NCI-H446 treated with DMSO at 0.1 percent for 48 hours (cell line): ENCODE measurements at places on chromosomes 2 and 18.

DNA sequence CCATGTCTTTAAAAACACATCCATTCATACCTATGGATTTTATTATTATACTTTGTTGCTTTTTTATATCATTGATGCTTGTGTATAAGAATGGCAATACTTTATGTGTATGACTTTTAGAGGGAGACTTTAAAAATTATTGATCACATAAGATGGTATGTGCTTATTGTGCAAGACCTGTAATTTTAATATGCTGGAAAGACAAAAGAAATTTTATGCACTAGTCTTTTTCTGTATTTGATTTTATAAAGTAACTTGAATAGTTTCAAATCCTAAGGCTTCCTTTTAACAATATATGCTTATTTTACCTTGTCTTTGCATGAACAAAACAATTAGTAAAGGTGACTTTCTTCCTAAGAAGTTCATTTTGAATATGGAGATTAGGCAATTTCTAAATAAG, 226.4 kb downstream of the PARD3B start:
- no peak for DNase-seq

DNA sequence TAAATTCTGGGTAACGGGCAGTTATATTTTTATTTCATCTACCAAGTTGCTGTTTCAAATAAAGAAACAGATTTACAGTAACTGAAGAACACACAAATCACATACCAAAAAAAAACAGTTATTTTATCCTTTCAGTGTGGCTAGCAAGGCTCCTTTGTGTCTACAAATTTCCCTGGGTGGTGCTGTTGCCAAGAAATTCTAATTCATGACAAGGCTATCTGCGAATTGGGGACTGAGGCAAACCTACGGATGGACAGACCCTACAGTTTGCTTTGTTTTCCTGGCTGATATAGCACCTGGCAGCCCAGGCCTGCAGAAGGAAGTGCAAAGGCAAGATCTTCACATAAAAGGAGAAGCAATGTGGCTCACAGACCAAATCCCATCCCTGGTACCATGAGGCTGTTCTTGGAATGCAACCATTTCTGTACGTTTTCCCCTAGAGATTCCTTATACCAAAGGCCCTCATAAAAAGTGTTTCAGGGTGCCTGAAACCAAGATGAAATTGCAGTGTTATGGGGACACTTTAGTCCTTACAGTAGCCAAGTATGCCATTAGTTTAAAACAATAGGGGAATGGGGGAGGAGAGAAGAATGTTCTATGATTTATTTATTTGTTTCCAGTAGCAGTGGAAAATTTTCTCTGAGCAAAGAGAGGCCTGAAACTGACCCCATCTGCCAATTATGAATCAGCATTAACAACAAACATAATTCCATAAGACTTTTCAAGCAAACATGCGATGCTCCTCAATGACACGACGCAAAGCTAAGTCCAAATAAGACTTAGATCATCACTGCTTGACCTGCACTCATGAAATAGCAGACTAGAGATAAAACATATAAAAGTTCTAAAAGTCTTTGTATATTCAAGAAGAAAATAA, 4.3 kb downstream of the KLF7 start:
- peak; percentile 33 for DNase-seq

DNA sequence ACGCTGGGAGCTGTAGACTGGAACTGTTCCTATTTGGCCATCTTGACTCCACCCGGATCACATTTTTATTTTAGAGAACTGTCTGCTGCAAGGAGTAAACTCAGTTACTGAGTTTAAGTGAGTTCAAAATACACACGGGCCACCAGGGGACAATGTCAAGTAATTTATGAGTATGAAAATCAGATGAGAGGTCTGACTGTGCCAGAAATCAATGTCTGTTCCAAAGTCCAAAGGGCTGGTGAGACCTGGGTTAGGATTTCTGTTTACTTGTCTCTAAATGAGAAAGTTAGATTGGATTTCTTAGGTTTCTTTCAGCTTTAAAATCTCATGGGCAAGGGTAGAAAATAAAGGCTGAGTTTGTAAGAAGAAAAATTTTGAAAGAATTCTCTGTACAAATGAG, 465.8 kb upstream of the MEIS1 start:
- DNase-seq = no peak

DNA sequence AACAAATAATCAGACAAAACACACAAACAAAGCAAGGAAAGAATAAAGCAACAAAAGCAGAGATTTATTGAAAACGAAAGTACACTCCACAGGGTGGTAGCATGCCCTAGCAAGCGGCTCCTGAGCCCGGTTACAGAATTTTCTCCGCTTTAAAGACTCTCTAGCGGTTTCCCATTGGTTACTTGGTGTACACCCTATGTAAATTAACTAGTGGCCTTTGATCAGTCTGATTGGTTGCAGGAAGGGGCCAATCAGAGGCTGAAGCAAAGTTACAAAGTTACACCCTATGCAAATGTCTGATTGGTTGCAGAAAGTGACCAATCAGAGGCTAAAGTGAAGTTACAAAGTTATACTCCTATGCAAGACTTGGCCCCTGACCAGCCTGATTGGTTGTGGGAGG, 242.9 kb downstream of the LDLRAD4 start:
- DNase-seq = no peak

GRCh38 chr2:174846218-174846617, 81.9 kb upstream of the CHRNA1 start:
- DNase-seq = no peak

- no peak for DNase-seq
These were observed 121.0 kb upstream of the SLC39A10 start for GRCh38 chr2:195535911-195536522.

- no peak for DNase-seq
These were observed 12.6 kb downstream of the DNER start for GRCh38 chr2:229701716-229702115.

DNA sequence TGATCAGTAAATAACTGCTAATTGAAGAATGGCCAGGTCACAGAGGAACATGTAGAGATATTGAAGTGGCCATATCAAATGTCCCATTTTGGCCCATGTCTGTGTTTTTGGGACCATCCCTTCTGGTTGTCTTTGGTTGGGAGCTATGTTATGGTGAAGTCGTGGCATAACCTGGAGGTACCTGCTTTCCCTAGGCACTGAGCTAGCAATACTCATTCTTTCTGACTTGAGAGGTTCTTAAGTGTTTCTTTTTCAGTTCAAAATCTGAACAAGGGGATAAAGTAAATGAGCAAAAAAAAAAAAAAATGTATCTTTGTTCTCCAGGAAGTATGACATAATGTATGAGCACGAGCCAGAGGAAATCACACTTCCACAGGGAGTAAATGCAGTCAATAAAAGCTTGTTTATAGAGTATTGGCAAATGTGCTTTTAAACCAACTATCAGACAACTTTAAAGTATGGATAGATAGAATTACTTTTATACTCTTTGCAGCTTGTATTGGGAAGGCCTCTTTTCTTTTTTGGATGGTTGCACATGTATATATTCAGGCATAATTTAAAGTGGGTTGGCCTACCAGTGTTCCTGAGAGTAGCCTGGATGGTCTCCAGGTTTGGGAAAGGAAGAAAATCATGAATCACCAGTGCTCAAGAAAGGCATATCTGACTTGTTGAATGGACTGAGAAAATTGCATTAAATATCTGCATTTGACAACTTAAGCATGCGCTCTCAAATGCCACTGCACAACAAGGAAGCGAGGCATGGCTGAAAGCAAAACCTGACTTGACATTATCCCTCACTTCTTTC, 125.0 kb downstream of the SPHKAP start:
- no peak for DNase-seq

DNA sequence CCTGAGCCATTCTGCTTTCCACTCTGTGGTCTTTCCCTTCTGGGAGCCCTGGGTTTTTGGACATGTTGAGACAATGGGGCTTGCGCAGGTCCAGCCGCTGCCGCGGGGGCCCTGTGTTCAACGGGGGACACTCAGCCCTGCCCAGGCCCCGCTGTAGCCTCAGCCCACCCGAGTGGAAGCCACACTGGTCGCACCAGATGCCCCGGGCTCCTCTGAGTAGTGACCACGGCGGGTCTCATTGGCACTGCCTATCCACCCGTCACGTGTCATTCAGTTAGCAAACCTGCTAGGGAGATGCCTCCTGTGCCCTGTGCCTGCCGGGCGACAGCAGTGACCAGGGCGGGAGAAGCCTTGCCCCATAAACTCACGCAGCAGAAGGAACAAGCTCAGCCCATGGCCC, 19.1 kb downstream of the D2HGDH start:
- no peak for DNase-seq

DNA sequence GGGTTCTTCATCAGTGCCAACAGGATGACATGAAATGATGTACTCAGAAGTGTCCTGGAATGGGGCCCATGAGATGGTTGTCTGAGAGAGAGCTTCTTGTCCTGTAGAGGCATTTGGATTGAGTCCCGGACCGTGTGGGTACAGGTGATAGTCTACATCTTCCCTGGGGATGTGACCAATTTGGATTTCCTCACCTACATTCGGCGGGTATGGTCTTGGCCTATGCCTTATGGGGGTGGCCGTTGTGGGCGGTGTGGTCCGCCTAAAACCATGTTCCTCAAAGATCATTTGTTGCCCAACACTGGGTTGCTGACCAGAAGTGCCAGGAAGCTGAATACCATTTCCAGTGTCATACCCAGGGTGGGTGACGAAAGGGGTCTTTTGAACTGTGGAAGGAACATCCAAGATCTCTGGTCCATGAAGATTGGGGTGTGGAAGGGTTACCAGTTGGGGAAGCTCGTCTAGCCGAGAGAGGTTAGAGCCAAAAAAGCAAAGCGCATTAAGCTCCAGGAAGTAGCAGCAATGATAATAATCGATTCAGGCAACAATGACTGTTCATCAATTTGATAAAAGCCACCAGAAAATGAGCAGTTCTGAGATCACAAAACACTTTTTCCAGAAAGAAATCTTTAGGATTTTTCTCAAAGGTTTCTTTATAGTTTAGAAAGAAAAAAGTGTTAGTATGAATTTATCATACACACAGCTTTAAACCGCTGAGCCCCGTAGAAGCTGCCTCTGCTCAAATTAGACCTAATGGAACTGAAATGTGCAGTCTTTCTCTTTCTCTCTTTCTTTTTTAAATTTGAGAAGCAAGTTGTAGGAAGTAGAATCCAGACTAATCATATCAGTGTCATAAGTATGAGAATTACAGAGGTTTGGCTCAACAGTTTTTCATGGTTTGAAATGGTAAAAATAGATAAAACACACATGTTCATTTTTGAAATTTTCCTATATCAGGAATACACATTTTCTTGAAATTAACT, 60.3 kb downstream of the ATIC start:
- no peak for DNase-seq

- no peak for DNase-seq
These were observed 333.3 kb downstream of the PLCL1 start for GRCh38 chr2:198137733-198138132.

DNA sequence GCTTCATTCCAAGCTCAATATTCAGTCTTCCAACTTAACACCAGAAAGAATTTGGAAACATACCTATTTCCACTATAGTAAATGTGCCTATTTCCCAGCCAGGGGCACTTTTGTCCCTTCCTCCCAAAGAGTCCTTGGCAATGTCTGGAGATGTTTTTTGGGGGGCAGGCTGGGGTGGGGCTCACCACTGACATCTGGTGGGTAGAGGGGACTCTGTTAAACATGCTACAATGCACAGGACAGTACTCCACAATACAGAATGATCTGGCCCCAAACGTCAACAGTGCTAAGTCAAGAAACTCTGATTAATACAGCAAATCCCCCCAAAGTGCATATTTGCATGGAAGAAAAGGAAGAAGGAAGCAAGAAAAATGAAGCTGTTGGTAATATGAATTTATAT, 61.7 kb downstream of the SMIM21 start:
- DNase-seq = no peak

DNA sequence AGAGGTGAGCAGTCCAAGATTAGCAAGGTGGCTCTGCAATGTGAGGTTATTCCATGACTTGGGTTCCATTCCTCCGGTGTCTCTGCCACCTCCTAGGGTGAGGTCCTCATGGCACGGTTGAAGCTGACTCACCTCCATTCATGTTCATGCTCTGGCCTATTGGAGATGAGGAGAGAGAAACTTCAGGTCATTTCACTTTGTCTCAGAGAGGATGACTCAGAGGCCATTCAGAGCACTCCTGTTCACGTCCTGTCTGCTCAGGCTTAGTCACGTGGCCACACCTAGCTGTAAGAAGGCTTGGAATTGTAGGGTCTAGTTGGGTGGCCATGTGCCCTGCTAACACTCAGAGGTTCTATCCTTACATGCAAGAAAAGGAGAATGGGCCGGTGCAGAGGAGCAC, 67.5 kb upstream of the MBOAT2 start:
- DNase-seq = no peak

- peak; percentile 8 for DNase-seq
These were observed 25.5 kb upstream of the SNED1 start for GRCh38 chr2:240972636-240973521.

DNA sequence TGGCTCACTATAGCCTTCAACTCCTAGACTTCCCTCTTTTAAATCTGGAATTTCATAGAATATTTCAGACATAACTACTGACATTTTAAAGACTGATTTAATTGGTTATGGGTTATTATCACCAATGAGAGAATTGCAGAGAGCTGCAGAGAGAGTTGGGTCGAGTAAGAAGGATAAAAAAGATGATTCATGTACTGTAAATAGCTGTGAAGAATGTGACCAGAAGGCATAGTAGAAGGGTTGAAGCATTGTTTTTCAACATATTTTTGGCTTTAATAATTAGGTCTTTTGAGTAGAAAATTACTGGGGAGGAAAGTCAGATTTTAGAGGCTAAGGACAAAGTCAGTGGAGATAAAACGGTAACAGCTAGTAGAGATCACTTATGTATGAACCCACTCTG, 503.2 kb upstream of the SLC8A1 start:
- no peak for DNase-seq

DNA sequence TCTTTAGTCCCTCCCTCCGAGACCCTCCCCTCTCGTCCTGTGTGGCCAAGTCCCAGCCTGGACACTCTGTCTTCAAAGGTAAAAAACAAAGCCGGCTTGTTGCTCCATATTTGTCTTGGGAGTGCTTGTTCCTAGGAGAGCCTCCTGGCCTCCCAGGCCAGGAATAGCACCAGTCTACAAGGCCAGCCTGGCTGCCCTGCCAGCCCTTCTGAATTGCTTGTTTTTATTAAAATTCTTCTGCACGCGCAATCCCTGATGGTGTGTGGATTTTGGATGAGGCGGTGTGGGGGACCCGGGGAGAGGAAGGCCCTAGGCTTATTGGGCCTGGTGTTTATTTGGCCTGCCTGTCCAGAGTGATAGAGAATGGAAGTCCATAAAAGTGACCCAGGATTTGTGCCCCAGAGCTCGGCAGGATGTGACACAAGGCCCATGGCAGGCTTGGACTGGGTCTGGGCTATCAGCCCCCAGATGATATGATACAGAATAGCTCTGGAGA, 297.3 kb downstream of the CYP26B1 start:
- no peak for DNase-seq
